ENCODE measurements at places on chromosomes 12 and 14.

- DNase-seq: no peak
Observed at GRCh38 chr12:46659032-46659650, 166.7 kb downstream of the SLC38A4 start.

- DNase-seq: peak; percentile 78
Observed at GRCh38 chr12:27332714-27333402, at the start of gene BMAL2. TSS of gene BMAL2 (plus strand) at chr12:27332836. CDS start at chr12:27333073, 237 bp downstream.

DNA sequence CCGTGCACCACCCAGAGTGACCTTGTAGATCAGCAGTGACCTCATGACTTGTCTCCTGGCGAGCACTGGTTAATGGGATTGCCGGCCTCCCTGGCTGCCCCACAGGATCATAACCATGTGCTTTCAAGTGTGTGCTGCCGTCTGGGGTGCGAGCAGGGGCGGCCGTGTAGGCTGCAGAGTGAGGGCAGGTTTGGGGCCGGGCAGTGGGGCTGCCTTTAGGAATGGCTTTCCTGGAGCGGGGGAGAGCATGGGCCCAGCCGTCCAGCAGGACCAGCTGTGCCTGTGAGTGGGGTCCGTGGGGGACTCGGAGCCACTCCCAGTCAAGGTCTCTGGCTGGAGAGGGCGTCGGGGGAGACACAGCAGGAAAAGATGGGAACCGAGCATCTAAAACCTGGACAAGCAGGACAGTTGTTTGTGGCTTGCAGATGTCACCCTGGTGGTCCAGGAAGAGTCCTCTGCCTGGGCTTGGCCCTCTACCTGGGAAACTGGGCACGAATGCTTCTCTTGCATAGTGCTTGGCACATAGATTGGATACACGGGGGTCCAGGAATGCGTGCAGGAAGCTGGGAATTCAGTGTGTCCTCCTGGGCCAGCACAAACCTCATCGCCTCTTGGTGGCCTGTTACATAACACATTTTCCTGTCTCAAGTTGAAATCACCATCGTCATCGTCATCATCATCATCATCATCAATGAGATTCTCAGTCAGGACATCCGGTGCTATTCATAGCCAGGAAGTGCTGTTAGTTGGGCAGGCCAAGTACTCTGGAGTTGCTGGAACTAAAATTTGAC, 96.0 kb downstream of the ADGRD1 start:
- DNase-seq: no peak

DNA sequence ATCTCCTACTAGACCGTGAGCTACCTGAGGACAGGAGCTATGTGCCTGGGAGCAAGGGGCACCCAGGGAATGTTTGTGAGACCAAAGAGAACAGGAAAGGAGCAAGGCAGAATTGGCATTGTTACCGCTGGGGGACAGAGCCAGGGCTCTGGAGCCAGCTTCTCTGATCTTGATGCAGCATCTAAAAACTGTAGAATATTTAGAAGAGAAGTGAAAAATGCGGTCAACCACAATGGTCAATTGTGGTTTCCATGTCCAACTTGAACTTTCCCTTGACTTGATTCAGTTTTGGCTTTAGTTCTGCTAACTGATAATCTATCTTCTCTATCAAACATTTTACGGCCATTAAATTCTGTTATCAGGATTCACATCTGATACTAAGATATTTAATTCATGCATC, 201.2 kb downstream of the ANO4 start:
- DNase-seq: no peak

DNA sequence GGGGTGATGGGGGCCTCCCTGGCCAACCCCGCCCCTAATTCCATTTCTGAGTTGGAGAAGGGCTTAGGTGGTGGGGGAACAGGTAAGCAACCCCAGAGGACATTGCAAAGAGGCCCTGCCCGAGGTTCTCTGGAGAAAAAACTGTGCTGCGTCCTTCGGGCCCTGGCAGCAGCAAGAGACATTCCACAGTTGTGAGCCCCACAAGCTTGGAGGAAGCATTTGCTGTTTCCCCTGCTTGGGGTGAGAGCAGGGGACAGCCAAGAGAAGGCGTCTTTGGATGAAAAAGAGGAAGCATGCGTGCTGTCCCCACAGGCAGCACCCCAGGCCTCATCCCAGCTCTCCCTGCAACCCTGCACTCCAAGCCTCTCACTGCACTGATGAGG, 1.3 kb downstream of the BDKRB2 start:
- no peak for DNase-seq

DNA sequence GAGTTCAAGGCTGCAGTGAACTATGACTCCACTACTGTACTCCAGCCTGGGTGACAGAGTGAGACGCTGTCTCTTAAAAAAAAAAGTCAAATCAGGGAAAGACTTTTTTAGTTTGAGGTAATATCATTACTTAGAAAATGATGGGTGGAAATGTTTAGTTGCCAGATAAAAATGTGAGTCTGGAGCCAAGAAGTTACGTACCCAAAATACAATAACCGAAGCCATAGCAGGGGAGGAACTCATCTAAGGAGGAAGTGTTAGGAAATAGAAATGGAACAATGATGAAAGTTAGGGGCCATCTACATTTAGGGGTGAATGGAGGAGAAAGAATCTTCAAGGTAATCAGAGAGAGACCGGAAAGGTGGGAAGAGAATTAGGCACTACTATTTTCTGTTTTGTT, 98.8 kb downstream of the DACT1 start:
- no peak for DNase-seq

Data from urothelium cell line (cell line).